ENCODE measurements at places on chromosomes 1 and 21. TPM values are rescaled to one million over a fixed set of nuclear protein-coding genes. Genes with fewer than 3 reads are reported as not detected.

DNA sequence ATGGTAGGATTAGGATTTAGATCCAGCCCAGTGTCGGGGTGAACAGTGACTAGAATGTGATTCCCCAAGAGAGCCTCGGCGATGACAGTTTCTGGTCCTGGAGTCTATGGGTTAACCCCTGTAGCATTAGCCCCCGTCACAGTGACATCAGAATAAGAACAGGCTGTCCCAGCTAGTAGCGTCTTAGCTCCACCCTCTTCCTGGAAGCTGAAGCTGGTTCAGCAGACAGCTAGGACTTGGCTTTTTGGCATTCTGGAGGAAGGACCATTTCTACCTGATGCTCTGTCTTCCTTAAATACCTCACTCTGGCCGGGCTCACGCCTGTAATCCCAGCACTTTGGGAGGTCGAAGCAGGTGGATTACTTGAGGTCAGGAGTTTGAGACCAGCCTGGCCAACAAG, 5.0 kb downstream of the NDUFS2 start:
- DNase-seq = no peak

- DNase-seq = no peak
Measured at GRCh38 chr1:171596705-171597104, 25.3 kb upstream of the MYOCOS start.

DNA sequence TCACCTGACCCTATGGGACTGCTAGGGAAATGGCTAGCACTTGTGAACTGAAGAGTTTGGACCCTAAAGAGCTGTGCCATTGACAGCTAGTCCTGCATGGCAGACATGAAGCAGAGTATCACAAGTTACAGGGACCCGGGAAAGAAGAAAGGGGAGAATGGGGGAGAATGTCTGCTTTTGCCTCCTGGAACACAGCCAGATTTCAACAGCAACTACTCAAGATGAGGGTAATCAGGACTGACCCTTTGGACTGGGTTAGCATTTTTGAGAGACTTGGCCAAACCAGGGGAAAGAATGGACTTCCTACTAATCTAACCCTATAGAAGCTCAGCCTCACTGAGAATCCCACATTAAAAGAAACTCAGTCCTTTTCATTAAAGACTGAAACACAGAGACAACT, 8.7 kb upstream of the UTP25 start:
- no peak for DNase-seq

GRCh38 chr1:6732942-6733341, 31.3 kb upstream of the DNAJC11 start:
- DNase-seq = no peak

GRCh38 chr1:180229483-180230415, at the start of gene LHX4:
Gene LHX4, plus strand, starts transcription at chr1:180230264. Its CDS starts 266 bp downstream, at chr1:180230530.
- DNase-seq = no peak

The CLCA4 gene
- not detected for total RNA-seq
